Stimulated activated CD4-positive, alpha-beta T cell treated with anti-CD3 and anti-CD28 coated beads, TNF-alpha, amount 100 ng/mL, for 1 hour (primary cell): ENCODE measurements at places on chromosomes 5 and 9.

DNA sequence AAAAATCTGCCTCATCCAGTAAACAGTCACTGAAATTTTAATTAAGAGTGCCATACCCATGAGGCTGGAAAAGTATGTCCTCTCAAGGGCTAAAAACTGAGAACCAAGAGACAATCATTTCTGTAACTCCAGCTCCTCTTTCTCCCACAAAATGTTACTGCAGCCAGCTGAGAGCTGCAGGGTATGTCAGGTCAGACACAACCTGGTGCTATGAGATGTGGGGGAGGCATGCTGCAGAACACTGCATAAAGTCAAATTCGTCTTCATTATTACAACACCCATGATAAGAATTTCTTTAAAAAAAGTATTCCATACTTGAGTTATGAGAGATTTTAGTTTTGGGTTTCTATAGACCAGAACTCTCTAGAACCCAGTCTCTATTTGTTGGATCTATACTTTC, 162.2 kb downstream of the CDC42SE2 start:
- no peak for DNase-seq

- no peak for DNase-seq
Measured at GRCh38 chr9:68869022-68869421, 144.9 kb downstream of the PRKACG start.

DNA sequence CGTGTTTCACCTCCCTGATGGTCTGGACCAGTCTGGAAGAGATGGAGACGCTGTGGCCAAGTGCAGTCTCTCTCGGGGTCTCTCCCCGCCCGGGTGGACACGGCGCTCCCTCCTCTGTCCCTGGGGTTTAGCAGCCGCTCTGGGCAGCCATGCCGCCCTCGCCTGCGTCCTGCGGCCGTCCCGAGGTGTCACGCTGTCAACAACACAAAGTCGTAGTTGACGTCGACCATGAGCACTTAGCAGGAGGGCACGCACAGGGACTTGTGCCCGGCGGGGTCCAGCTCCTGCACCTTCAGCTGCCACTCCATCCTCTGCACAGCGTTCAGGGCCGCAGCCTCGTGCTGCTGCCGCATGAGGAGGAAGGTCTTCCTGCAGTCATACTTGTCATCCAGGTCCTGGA, 368.9 kb downstream of the CDH9 start:
- DNase-seq, result no peak

- no peak for DNase-seq
Measured at GRCh38 chr9:116671605-116672004, 15.5 kb upstream of the TRIM32 start.

DNA sequence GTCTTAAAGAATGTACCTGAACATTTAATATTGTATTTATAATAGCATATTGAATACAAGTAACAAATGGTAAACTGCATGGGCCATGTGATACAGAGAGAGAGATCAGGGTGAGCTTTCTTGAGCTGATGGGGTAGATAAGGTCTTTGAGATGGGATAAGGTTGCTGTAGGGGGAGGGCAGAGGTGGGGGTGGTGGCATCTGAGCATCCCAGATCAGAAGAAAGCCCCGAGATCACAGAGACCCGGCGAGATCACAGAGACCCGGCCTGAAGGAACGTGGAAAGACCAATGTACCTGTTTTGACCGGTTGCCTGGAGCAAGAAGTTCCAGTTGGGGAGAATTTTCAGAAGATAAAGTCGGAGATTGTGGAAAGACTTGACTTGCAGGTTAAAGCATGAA, 6.6 kb downstream of the SMARCA2 start:
- DNase-seq, result no peak

- no peak for DNase-seq
Measured at GRCh38 chr5:173823721-173824567, 64.2 kb upstream of the CPEB4 start.

DNA sequence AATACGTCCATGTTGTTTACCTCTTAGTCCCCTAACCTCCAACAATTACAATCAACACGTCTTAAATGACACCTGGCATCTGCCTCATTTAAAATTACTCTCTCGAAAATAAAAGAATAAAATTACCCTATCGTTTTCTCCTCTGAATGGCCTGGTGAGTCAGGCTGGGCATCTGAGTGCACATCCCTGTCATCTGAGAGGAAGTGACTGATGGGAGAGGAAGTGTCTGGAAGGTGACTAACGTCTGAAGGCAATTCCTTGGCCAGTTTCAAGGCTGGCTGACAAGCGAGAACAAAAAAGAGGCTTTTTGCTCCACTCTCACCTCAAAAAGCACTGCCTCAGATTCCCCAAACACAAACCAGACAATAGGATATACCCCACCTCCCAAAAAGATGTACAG, 57.7 kb downstream of the MAPKAP1 start:
- DNase-seq, result no peak

GRCh38 chr9:99162759-99163364, 57.9 kb downstream of the TGFBR1 start:
- no peak for DNase-seq

DNA sequence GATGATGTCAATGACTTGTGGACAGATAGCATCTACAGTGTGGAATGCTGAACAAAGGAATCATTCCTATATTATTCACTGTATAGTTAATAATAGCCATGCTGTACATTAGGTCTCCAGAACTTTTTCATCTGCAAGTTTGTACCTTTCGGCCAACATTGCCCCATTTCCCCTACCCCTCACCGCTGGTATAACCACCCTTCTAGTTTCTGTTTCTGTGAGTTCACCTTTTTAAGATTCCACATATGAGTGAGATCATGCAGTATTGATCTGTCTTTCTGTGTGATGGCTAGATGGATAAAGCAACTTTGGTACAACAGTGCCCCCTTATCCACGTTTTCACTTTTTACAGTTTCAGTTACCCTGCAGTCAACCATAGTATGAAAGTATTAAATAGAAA, 18.8 kb upstream of the ALDH1B1 start:
- no peak for DNase-seq

DNA sequence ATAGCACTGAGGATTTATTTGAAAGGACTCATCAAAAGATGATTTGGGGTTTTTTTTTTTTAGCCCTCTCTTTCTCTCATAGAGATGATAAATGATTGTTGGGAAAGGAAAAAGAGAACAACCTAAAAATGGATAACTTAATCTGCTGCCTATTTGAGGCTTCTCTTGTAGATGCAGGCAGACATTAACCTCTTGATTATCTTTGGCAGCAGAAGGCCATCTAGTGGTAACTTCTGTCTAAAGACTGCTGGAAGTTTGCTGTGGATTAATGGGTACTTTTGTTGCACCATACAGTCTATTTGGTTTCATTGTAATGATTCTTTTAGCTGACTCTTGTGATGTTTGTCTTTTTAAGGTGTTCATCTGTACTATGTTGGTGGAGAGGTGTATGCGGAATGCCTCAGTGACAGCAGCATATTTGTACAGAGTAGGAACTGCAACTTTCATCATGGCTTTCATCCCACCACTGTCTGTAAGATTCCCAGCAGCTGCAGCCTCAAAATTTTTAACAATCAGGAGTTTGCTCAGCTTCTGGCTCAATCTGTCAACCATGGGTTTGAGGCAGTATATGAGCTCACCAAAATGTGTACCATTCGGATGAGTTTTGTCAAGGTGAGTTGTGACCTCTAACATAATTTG, 18.8 kb downstream of the SMIM32 start:
- no peak for DNase-seq

DNA sequence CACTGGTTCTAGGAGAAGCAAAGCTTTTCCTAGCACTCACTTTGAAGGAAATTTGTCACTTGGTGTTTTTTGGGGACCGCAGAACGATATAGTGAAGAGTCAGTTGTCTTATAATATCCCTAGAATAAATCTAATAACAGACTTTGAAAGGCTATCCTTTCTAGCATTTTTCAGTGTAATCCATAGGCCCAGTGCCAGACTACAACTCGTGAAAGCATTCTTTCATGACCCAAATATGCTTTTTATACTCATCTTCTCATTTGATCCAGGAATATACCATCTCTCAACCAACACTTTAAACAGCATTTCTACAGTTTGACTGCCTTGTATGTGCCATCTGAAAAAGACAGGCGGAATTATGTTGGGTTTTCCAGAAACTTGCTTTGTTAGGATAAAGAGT, 104.0 kb downstream of the ERCC6L2 start:
- no peak for DNase-seq

- DNase-seq, result no peak
Measured at GRCh38 chr5:162187371-162187770, 119.8 kb downstream of the GABRG2 start.

- DNase-seq, result no peak
Measured at GRCh38 chr5:33827018-33827707, 64.6 kb downstream of the ADAMTS12 start.

GRCh38 chr9:94256007-94256406, 3.1 kb upstream of the ZNF169 start:
- DNase-seq, result no peak

GRCh38 chr5:176948458-176948857, 49.3 kb upstream of the HK3 start:
- no peak for DNase-seq

- no peak for DNase-seq
Measured at GRCh38 chr5:102700120-102700831, 54.8 kb upstream of the PAM start.

DNA sequence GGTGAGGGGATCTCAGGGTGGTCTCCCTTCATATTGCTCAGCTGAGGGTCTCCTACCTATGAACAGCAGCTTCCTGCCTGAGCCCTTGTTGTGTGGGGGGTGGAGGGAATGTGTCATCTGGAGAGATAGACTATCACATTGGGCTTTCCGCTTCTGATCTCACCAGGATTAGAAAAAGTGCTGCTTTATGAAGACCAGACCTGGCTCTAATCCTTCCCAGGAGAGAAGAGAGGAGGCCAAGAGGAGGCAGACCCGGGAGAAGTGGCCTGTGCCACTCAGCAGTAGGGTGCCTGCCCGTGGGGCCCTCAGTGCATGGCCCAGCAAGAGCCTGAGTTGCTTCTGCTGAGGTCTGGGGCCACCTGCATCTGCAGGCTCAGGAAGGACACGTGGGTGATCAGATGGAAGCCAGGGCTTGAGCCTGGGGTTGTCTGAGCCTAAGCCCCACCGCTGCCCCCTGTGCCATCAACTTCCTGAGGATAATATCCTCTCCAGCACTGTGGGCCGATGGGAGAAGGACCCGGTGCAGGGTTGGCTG, 22.1 kb upstream of the COL5A1 start:
- no peak for DNase-seq

GRCh38 chr9:114261026-114261425, 61.9 kb upstream of the ORM1 start:
- DNase-seq, result no peak

- no peak for DNase-seq
Measured at GRCh38 chr9:18461496-18461895, 12.5 kb upstream of the ADAMTSL1 start.

DNA sequence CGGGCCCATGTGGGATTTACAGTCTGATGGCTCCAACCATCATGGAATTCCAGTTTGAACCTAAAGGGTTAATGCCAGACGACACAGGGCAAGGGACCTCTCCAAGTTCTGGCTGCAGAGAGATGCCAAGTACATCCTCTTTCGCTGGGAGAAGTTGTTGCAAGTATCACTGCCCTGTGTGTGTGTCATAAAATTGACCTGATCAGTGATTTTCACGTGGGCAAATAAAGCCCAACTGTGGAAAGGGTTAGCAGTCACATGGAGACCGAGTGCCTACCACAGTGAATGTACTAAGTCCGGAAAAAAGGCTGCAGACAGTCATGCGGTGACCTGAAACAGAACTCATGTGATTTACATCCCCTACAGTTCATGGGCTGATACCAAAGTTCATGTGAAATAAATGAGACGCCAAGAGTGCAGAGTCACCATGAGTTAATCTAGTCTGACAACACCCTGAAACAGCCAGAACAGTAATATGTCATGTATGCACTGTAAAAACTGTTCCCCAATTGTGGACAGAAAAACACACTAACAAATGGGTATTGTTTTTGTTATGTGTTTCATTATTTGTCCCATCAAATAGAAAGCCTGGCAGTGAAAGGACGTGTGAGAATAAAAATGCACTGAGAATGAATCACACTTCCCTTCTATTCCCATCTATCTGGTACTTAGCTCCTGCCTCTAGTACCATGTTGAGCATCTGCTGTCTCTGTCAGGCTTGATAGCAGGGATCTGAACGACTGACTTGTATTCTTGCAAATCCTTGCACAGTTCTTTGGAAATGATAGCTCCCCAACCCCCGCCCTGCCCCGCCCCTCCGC, 115.7 kb downstream of the SUSD1 start:
- no peak for DNase-seq

GRCh38 chr9:87343816-87344430, 153.7 kb upstream of the DAPK1 start:
- no peak for DNase-seq

GRCh38 chr9:81633952-81634854, 55.1 kb downstream of the TLE1 start:
- no peak for DNase-seq

DNA sequence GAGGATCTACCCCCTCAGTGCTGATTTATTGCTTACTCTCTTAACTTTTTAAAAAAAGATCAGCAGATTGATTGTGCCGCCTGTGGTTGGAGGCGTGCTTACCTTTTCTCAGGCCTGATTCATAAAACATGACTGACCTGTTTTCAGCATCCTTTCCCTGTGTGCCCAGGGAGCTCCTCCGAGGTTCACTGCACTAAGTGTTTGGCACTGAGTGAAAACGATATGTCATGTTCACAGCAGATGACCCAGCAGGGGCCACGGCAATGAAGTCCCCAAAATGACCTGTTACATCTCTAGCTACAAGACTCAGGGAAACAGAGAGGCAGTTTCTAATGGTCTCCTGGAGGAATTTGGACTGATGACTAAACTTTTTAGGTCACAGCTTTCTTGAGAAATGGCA, 69.9 kb downstream of the INSYN2B start:
- DNase-seq, result no peak

- no peak for DNase-seq
Measured at GRCh38 chr9:126671381-126671831, 57.7 kb downstream of the LMX1B start.

- DNase-seq, result no peak
Measured at GRCh38 chr5:133729800-133730199, 117.5 kb upstream of the FSTL4 start.

GRCh38 chr9:133978899-133979272, 13.2 kb downstream of the VAV2 start:
- DNase-seq, result no peak

DNA sequence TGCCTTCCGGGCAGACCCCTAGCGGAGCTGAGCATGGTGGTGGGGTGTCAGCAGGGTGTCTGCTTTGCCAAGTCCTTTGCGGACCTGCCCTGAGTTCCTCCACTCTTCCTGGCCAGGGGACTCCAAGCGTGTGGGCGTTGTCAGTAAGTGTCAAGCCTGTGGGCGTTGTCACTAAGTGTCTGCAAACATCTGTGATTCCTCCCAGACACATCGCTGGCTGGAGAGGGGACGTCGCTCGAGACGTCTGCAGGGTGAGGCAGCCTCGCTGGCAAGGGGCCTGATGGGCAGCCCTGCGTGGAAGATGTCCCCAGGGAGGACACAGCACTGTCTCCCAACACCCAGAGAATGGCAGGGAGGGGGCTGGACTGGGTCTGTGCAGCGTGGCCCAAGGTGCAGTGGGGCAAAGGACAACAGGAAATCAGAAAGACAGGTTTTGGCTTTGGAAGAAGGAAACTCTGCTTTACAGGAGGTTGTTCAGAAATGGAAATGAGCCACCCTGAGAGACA, 28.8 kb downstream of the ADAMTSL2 start:
- no peak for DNase-seq

GRCh38 chr9:70147651-70148050, 104.0 kb downstream of the MAMDC2 start:
- DNase-seq, result no peak
